Adrenal gland (tissue), 19 donors: ENCODE measurements at places on chromosomes 5 and 9. TPM values are rescaled to one million over a fixed set of nuclear protein-coding genes. Genes with fewer than 3 reads are reported as not detected.

SAPCD2 gene
- 0.07 TPM for polyA plus RNA-seq

KCTD16 gene
- 0.48 TPM for polyA plus RNA-seq

PCDHB12 gene
- 0.40 TPM for polyA plus RNA-seq

- DNase-seq, result no peak
- H3K27me3 ChIP-seq, result no peaks in the 10 kb centered on the region
- H3K27ac ChIP-seq, result no peak overlapping the region
- H3K4me3 ChIP-seq, result no peak overlapping the region
These were observed 93.6 kb upstream of the FER start for GRCh38 chr5:108654051-108654450.

- no peak overlapping the region for H3K4me3 ChIP-seq
- H3K27me3 ChIP-seq, result no peaks in the 10 kb centered on the region
- DNase-seq, result no peak
- H3K36me3 ChIP-seq, result no peaks in the 10 kb centered on the region
- no peaks in the 10 kb centered on the region for H3K4me1 ChIP-seq
These were observed 112.8 kb upstream of the CDH12 start for GRCh38 chr5:22965960-22966359.

GRCh38 chr9:81787747-81788632 is 98.6 kb upstream of the TLE1 start:
- no peaks in the 10 kb centered on the region for H3K36me3 ChIP-seq
- H3K27me3 ChIP-seq, result no peaks in the 10 kb centered on the region
- no peak overlapping the region for H3K4me3 ChIP-seq
- DNase-seq, result peak; percentile 83

- H3K4me1 ChIP-seq, result no peaks in the 10 kb centered on the region
- no peak for DNase-seq
- no peaks in the 10 kb centered on the region for H3K27me3 ChIP-seq
- no peaks in the 10 kb centered on the region for H3K36me3 ChIP-seq
These were observed 50.3 kb downstream of the PHAX start for GRCh38 chr5:126651013-126651577.

- no peaks in the 10 kb centered on the region for H3K27me3 ChIP-seq
- DNase-seq, result no peak
- no peaks in the 10 kb centered on the region for H3K36me3 ChIP-seq
These were observed 31.4 kb downstream of the HMGCR start for GRCh38 chr5:75368391-75368790.

DNA sequence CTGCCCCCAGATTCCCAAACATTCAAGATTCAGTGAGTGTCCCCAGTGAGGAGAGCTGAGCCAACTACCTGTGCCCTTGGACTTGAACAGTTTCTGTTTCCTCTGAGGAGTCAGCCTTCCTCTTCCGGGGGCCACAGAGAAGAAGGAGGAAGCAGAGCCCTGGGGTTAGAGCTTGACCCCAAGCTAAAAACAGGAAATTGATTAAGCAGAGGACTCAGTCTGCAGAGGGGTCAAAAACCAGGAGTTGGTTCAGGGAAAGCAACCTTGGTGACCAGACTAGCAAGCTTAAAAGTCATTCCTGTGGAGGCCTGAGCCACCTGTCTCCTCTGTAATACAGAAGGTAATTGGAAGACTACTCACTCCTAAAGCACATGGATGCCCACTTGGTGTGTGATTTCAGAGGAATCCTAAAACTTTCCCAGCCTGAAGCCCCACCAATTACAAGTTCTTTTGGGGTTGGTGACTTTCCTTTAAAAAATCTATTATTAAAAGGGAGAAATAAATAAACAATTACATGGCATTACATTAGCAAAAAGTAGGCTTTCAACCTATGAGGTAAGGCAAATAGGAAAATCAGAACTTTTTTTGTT is 64.2 kb upstream of the SELENOP start:
- H3K36me3 ChIP-seq, result no peaks in the 10 kb centered on the region
- no peak overlapping the region for H3K4me3 ChIP-seq
- H3K27ac ChIP-seq, result no peak overlapping the region
- no peaks in the 10 kb centered on the region for H3K27me3 ChIP-seq
- peaks cover 14% of the 10 kb centered on the region for H3K4me1 ChIP-seq
- no peak for DNase-seq

GRCh38 chr5:34656700-34657273 is 659 bp downstream of the RAI14 start:
- no peaks in the 10 kb centered on the region for H3K36me3 ChIP-seq
- peaks cover 18% of the 10 kb centered on the region for H3K4me1 ChIP-seq
- no peak overlapping the region for H3K27ac ChIP-seq
- H3K27me3 ChIP-seq, result no peaks in the 10 kb centered on the region

- no peaks in the 10 kb centered on the region for H3K27me3 ChIP-seq
- H3K27ac ChIP-seq, result no peak overlapping the region
- H3K36me3 ChIP-seq, result no peaks in the 10 kb centered on the region
- no peak overlapping the region for H3K4me3 ChIP-seq
- no peaks in the 10 kb centered on the region for H3K4me1 ChIP-seq
- DNase-seq, result no peak
These were observed 94.6 kb downstream of the RAPGEF1 start for GRCh38 chr9:131645078-131645776.

- no peaks in the 10 kb centered on the region for H3K4me1 ChIP-seq
- no peaks in the 10 kb centered on the region for H3K36me3 ChIP-seq
- no peak overlapping the region for H3K27ac ChIP-seq
These were observed 102.6 kb downstream of the TMEM232 start for GRCh38 chr5:110623874-110624273.

DNA sequence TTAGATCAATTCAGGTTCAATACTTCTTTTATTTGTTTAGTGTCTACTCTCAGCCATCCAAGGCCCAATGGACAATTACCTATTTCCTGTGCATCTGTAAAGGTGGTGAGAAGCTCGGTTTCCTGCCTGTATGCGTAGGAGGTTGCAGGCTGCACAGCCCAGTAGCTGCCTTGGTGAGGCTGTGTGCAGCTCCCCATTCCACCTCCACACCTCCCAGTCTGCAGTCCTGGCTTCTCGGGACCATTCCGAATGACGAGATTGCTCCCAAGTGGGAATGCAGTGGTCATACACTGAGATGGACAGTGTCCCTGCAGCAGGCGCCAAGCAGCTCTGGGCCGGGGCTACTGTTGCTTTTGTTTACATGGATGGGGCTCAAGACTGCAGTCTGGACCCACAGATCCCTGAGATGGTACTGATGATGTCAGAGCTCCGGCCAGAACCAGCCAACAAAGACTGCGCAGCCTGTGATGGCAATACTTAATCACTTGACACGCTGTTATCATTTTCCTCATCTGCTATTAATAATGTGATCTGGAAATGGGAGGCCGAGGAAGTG is 206.1 kb upstream of the IRX1 start:
- no peak overlapping the region for H3K4me3 ChIP-seq
- no peaks in the 10 kb centered on the region for H3K36me3 ChIP-seq
- no peaks in the 10 kb centered on the region for H3K27me3 ChIP-seq
- H3K4me1 ChIP-seq, result no peaks in the 10 kb centered on the region
- H3K27ac ChIP-seq, result no peak overlapping the region
- DNase-seq, result no peak
